IMR-90 (cell line): ENCODE measurements at places on chromosomes 4 and X. TPM values are rescaled to one million over a fixed set of nuclear protein-coding genes. Genes with fewer than 3 reads are reported as not detected.

BLOC1S4 gene
- 8.8 and 13.3 TPM in 2 replicates for total RNA-seq

DNA sequence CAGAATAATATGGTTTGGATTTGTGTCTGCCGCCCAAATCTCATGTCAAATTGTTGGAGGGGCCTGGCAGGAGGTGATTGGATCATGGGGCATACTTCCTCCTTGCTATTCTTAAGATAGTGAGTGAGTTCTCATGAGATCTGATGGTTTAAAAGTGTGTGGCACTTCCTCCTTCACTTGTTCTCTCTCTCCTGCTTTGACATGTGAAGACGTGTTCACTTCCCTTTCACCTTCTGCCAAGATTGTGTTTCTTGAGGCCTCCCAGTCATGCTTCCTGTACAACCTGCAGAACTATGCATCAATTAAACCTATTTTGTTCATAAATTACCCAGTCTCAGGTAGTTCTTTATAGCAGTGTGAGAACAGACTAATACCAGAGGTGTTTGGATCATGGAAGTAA is 325.7 kb upstream of the GIMD1 start:
- DNase-seq, result no peak

- no peak for DNase-seq
Observed at GRCh38 chr4:75030649-75031235, 97.8 kb downstream of the PARM1 start.

UGT2B7 gene
- total RNA-seq, result not detected in 2 replicates
